ENCODE measurements at places on chromosomes 2 and 18.

- DNase-seq, result no peak
Observed at GRCh38 chr18:8601277-8602032, 7.8 kb upstream of the RAB12 start.

DNA sequence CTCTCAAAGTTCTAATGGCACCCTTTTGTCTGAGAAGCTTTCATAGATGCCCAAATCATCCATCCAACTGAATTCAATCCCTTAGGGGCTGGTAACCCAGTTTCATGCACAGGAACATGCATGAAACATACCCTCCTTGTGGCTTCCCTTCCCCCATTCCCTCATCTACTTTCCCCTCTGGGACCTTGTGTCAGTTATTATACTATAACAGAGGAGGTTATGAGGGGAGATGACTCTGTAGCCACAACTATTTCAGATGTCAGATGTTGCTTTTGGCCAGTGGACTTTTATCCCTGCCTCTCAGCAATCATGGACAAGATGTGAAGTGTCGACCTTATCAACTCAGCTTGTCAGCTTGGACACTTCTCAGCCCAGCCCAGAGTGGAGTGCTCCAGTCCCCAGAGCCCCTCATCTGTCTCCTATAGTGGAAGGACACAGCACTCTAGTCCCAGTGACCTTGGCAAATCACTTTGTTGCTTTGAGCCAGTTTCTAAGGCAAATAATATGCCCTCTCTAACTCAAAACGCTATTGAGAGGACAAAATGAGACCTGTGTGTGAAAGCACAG, 8.4 kb downstream of the DHRS9 start:
- no peak for DNase-seq

- no peak for DNase-seq
Observed at GRCh38 chr2:168976034-168976654, 55.0 kb downstream of the ABCB11 start.

DNA sequence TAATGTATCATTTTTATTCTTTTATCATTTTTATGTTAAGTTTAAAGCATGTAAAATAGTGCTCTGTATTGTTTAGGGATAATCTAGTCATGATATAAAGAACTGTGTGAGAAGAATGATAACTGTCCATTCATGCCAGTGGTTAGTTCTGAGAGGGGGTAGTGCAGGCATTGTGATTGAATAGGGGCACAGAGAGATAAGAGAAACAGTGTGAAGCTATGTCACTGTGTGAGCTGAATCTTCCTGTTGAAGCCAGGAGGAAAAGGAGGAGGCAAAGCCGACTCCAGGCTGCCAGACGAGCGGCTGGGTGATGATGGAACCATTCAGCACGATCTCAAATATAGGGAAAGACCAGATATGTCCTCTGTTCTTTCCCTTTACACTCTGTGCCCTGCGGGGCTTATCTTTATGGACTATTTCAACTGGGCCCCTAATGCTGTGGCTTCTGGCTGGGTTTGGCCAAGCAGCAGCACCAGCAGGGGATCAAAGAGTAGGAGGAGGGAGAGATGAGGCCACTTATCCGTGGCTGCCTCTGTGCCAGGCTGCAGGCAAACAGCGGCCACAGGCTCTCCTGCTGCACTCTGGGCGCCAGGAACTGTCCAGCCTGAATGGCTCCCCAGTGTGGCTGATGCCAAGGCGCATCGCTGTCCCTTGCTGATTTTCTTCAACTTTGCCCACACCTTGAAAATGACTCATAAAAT, 128.0 kb downstream of the SPP2 start:
- no peak for DNase-seq

- DNase-seq, result no peak
Observed at GRCh38 chr18:57819671-57820460, 16.8 kb upstream of the ATP8B1 start.

- no peak for DNase-seq
Observed at GRCh38 chr2:23435250-23436035, 50.5 kb downstream of the KLHL29 start.

DNA sequence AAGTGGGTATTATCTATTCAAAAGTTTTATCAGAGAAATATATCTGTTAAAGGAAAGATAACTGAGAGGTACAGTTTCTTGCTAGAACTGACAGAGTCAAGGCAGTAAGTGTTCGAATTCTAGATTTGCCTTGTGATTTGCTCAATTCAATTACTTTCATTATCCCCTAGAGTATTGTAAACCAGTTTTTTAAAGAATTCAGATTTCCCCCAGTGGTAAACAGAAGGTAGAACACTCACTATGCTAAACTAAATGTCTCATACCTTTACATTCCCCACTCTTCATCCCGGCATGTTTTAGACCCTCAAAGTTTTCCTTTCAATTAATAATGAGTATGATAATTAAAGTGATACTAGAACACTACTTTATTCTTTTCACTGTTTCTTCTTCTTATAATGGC, 28.6 kb downstream of the TTC21B start:
- DNase-seq, result no peak

DNA sequence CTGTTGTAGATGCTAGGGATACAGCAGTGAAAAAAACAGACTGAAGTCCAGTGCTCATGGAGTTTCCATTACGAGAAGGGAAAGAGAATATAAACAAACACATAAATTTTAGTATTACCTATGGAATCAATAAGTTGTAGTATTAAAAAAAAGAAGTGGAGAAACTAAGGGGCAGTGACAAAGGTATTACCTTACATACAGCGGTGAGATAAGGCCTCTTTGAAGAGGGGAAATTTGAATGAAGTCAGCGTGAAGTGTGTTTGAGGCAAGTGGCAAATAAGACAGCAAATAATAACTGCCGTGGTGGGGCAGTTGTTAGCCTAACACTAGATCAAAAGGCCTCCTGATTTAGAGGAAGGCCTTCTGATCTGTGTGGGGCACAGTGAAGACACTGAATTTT, 57.9 kb downstream of the TLK1 start:
- DNase-seq, result no peak

DNA sequence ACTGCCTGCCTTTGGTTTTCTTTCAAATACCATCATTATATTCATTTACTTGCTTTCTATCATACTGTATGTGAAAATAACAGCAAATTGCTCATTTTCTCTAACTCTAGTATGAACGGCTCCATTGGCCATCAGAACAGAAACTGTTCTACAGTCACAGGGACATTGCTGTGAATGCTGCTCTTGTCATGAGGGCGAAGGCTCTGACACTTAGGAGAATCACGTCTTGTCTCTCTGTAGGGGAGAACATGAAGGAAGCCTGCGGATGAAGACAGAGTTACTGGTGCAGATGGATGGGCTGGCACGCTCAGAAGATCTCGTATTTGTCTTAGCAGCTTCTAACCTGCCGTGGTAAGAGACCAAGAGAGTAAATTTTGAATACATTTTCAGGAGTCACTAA, 41.7 kb upstream of the ELOA2 start:
- no peak for DNase-seq

DNA sequence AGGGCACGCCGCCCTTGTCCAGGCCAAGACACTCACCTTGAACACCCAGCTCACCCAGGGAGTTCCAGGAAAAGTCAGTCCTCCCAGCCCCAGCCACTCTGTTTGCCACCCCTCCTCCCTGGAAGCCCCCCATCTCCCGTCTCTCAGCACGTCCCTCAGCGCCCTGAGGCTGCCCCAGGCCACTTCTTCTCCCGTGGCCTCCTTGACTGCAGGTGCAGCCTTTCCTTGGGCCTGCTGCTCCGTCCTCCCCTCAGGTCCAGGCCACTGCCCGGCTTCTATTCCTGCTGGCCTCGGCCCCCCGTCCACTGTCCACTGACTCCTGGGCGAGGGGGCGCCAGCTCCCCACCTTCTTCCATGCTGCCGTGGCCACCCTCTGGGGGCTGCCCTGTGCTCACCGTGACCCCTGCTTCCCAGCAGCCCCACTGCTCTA, 239.1 kb downstream of the HDAC4 start:
- no peak for DNase-seq

DNA sequence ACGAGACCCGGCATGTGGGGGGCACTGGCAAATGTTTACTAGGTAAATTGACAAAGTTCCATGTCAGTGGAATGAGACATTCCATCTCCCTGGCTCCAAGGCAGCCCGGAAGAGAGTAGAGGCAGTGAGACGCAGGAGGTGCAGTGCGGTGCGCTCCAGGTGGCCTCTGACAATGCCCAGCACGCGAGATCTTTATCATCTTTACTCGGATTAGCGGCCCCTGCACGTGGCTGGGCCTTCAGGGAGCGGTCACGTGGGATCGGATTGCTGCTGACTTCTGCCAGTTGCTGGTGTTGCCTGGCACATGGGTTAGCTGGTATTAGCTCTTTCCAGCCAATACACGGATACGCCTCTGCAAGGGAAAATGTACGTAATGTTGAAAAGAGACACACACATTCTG, 151.2 kb upstream of the ALKAL2 start:
- no peak for DNase-seq

GRCh38 chr18:76468345-76469304, 26.4 kb downstream of the ZNF516 start:
- no peak for DNase-seq

- no peak for DNase-seq
Observed at GRCh38 chr2:45342-46130, 769 bp downstream of the FAM110C start.
